ENCODE measurements at places on chromosomes 12 and 14.

GRCh38 chr12:19575337-19576243 lies 136.3 kb downstream of the AEBP2 start:
- peak; percentile 53 for DNase-seq

- no peak for DNase-seq
Observed at GRCh38 chr12:87439990-87440827, 589.0 kb downstream of the C12orf50 start.

GRCh38 chr14:21498540-21499526 lies 12.3 kb downstream of the METTL3 start:
- DNase-seq = no peak

GRCh38 chr12:132397152-132397933 lies 68.0 kb upstream of the GALNT9 start:
- peak; percentile 5 for DNase-seq

DNA sequence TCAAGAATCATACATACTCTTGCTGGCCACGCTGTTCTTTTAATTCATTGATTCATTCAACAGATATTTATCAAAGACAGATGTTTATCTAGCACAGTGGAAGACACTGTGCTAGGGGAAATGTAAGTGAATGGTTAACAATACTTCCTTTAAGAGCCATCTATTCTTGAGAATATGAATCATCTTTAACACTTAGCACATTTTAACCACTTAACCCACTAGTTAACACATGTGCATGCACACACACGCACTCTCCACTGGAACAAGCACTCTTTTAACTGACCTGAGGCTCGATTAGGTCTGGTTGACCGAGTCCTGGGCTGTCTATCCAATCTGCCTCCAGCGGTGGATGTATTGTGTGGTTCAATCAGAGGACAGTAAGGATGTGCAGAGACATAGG lies 34.6 kb downstream of the LMNTD1 start:
- DNase-seq = no peak

- no peak for DNase-seq
Observed at GRCh38 chr12:2347844-2348481, 295.2 kb downstream of the CACNA1C start.

GRCh38 chr14:51908086-51908485 lies 47.7 kb downstream of the GNG2 start:
- no peak for DNase-seq

- peak; percentile 37 for DNase-seq
Observed at GRCh38 chr14:20998674-20999366, at the start of gene SLC39A2. Gene SLC39A2 (plus strand): TSS chr14:20999293. CDS start chr14:20999447, 154 bp downstream.

DNA sequence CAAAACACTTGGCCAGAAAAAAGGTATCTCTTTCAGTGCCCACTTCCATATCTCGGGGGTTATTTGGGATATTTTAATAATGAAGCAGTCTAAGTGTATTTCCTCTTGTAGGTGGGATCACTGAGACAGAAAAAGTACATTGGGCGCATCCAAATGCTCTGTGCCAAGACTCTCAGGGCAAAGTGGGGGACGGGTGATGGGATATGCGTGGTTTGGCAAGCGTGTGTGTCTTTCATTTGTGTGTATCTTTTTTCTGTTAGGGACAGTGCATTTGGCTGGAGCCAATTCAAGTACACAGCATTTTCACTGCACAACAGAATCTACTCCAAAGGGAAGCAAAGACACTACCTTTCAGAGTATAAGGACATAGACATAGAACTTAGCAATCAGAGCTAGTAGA lies 29.3 kb downstream of the SSPN start:
- no peak for DNase-seq

DNA sequence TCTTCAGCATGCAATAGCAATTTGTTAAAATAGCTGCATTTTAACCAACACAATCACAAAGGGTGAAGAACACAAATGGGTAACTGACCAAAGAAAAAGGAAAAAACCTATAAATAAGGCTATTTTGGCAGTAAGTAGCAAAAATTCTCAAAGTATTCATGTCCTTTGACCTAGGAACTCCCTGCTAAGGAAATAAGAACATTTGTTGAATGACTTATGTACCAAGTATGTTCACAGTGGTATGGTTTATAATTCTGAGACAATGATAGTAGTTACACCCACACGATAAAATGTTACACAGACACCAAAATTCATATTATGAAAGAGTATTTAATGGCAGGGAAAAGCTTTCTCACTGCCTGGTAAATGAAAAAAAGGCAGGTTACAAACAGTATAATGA lies 16.9 kb downstream of the CCDC88C start:
- DNase-seq = no peak

DNA sequence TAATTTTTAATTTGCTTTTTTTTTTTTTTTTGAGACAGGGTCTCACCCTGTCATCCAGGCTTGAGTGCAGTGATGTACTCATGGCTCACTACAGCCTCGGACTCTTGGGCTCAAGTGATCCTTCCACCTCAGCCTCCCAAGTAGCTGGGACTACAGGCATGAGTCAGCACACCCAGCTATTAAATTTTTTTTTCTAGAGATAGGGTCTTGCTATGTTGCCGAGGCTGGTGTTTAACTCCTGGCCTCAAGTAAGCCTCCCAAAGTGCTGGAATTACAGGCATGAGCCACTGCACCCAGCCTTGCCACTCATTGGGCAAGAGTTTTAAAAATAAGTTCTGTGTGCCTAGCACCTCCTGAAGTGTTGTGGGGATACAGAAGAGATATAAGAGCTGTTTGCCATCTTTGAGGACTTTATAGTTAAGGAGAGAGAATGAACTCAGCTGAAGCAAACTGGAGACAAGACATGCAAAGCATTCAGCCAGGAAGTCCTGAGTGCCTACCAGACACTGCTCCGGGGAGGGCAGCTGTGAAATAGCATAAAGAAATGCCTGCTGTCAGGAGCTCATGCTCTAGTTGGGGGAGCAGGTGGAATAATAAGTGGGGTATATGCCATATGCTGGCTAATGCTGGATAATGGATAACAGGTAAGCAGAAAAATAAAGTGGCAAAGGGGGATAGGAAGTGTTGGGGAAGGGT lies 15.0 kb upstream of the EMP1 start:
- no peak for DNase-seq

GRCh38 chr12:69846976-69847375 lies 21.9 kb downstream of the MYRFL start:
- no peak for DNase-seq

DNA sequence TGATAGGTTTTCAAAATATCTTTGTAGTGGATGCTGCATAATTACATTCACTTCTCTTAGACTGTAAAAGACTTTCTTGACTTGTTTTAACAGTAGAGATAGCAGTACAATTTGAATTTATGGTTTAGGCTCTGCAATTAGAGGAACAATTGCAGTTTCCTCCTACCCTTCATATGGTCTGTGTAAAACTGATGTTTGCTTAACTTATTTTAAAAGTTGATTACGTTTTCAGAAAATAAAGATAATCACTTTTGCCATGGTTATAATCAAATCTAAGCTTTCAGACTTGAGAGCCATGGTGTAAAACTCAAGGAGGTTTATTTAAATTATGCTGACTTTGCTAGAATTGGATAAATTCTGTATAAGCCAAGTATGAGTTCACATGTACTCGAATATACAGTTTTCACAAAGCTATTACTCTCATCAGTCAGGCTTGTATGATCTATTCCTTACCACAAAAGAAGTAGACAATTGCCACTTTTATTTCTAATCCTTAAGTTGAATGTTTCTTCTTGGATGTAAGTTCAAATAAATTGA lies 2.5 kb upstream of the MAPK1IP1L start:
- DNase-seq = no peak

DNA sequence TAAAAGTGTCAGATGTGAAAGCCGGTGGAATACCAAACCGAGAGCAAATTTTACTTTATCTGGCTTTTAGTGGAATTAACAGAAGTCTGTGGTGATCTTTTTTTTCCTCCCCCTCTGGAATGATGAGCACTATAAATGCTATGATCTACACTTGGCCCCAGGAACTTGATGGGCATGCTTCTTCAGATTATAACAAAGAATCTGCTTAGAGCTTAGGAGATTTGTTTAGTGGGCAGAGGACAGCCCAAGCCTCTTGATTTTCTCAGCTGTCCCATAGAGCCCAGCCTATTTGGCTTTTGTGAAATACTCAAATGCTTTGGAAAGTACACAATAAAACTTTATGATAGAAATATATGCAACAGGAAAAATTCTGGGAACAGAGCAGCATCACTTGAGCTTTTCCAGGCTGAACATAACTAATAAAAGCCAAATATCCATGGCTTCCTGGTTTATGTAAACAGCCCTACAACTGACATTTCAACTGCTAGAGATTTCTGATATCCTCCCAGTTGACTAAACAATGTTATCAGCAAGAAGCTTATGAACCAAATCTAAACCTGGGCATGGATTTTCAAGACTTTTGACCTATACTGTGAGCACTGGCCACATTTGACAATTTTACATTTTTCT lies 149.6 kb downstream of the PLXNC1 start:
- no peak for DNase-seq

DNA sequence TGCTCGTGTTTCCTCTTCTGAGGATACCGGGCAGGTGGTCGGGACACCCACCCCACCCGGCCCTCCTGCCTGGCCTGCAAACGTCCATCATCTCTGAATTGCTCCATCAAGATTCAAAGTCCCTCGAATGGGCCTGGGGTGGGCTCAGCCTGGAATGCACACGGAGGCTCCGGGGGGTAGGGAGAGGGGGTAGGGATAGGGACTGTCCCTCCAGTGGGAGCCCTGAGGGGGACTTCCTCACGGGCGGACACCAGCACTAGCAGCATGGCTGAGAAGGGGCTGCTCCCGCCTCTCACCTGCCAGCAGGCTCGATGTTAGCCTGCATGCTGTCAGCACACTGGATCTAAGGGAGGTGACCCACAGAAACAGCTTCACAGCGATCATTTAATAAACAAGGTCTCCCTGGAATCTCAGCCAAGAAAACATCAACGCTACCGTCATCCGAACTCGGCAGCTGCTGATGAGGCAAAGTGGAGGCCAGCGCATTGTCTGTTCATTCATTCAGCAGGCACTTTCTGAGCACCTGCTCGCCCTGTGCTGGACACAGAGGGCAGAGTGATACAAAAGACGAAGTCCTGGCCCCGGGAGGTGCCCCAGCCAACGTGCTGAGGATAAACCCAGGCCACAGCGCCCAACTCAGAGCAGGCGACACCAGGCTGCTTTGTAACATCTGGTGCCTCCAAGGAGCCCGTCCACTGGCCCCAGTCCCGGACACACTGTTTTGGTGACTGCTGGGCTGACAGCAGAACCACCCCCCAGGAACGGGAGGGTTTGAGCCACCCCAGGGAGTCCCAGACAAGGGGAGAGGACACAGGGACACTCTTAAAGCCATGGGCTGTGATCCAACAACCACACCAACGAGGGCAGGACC lies 6.3 kb downstream of the TMEM179 start:
- DNase-seq = peak; percentile 4

- DNase-seq = no peak
Observed at GRCh38 chr12:122681814-122682213, 21.3 kb downstream of the HCAR2 start.

Measured in left ventricle myocardium inferior (tissue), 1 donor.